ENCODE measurements at places on chromosomes 2 and 18. TPM values are rescaled to one million over a fixed set of nuclear protein-coding genes. Genes with fewer than 3 reads are reported as not detected.

Gene KCNG2
- total RNA-seq, result 0.20 TPM

Gene CCDC148
- 0.32 TPM for total RNA-seq

Gene SIX3
- total RNA-seq, result not detected

Gene DUSP19
- 1.2 TPM for total RNA-seq

Gene COL3A1
- 43.8 TPM for total RNA-seq

Gene TMEM163
- total RNA-seq, result 0.20 TPM

Gene CCDC195
- not detected for total RNA-seq

Gene SUCLG1
- 90.5 TPM for total RNA-seq

Gene ZAP70
- 0.76 TPM for total RNA-seq

Gene TMEM182
- total RNA-seq, result 2.5 TPM

Gene AMER3
- not detected for total RNA-seq

Gene ETAA1
- total RNA-seq, result 6.4 TPM

Gene EHD3
- total RNA-seq, result 43.4 TPM

Gene RPRM
- not detected for total RNA-seq

Gene CHN1
- total RNA-seq, result 1.8 TPM

Gene LRP1B
- total RNA-seq, result 0.40 TPM

Gene SALL3
- not detected for total RNA-seq

Gene LRP2
- total RNA-seq, result not detected

Gene TRIM43
- not detected for total RNA-seq

Gene ALK
- 0.04 TPM for total RNA-seq

Gene SEMA4F
- total RNA-seq, result 1.4 TPM

Gene SP140L
- total RNA-seq, result 5.3 TPM

Data from esophagus mucosa (tissue), 1 donor.